ENCODE measurements at places on chromosomes 4 and X.

- DNase-seq = no peak
Measured at GRCh38 chr4:83195269-83195668, 80.7 kb upstream of the PLAC8 start.

DNA sequence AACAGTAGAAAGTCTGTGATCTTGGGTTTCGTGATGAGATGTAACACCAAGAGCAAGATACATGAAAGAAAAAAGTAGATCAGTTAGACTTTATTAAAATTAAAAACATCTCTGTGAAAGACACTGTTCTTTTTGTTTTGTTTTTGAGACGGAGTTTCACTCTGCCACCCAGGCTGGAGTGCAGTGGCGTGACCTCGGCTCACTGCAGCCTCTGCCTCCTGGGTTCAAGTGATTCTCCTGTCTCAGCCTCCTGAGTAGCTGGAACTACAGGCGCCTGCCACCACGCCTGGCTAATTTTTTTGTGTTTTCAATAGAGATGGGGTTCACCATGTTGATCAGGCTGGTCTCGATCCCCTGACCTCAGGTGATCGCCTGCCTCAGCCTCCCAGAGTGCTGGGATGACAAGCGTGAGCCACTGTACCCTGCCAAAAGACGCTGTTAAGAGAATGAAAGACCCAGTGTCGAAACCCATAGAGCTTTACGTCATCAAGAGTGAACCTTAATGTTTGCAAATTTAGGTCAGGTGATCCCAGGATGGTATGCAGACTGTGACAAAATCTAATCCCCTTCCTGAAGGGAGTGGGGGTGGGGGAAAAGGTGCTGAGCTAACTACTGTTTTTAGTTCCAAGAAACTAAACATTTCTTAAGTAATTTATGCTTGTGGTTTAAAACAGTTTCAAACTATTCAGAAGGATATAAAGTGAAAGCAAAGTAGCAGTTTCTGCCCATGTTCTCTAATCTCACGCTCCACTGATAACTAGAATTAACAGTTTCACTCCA, 8.0 kb downstream of the OFD1 start:
- DNase-seq = no peak

GRCh38 chr4:70678383-70678999, 9.8 kb upstream of the UTP3 start:
- DNase-seq = no peak

DNA sequence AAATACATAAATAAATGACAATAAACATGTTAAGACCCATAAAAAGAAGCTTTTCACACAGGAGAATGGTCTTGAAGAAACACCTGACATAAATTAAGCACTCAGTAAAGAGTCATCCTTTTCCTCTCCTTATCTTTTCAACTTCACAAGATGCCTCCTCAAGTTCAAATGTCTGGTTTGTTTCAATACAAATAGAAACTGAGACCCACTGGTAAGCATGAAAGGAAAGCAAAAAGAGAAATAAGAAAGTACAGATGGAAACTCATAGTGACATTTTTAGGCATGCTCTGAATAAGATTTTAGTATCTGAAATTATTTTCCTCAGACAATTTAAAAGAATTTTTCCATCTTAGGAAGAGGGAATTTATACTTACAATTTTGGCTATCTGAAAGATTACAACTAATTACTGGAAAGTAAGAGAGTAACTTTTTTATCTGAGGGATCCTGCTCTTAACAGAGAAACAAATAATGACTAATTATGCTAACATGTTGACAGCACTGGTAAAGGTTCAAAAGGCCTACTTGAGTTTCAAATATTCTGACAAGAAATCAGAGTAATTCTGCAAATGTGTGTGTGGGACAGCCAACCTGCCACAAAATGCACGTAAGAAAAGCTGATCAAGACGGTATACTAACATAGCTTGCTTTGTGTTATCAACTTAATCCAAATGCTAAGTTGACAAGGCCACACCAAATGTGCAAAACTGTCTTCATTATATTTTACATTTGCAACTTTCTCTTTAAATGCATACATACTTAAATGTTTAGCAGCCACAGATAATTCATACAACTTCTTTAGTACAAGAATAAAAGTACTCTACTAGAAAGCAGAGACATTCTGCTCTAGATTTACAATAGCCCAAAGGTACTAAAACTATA, 113.0 kb downstream of the IQCM start:
- DNase-seq = no peak

DNA sequence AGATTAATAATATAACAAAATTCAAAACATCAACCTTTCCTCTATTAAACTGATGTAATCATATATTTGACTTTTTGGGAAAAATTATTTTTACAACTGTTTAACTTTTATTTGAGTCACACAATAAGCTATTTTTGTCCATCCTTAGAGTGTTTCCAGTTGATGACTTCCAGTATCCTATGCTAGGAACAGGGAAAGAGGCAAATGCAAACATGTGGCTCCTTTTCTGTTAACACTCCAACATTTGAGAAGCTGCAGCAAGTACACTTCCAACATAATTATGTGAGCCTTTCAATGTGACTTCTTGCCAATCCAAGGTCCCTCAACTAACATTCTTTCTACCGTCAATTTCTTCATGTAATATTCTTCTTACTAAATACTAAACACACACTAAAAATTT, 117.7 kb downstream of the PPA2 start:
- peak; percentile 22 for DNase-seq

GRCh38 chr4:155891058-155891457, 12.4 kb upstream of the TDO2 start:
- DNase-seq = no peak

GRCh38 chrX:49019599-49020249, 17.7 kb upstream of the GRIPAP1 start:
- no peak for DNase-seq

DNA sequence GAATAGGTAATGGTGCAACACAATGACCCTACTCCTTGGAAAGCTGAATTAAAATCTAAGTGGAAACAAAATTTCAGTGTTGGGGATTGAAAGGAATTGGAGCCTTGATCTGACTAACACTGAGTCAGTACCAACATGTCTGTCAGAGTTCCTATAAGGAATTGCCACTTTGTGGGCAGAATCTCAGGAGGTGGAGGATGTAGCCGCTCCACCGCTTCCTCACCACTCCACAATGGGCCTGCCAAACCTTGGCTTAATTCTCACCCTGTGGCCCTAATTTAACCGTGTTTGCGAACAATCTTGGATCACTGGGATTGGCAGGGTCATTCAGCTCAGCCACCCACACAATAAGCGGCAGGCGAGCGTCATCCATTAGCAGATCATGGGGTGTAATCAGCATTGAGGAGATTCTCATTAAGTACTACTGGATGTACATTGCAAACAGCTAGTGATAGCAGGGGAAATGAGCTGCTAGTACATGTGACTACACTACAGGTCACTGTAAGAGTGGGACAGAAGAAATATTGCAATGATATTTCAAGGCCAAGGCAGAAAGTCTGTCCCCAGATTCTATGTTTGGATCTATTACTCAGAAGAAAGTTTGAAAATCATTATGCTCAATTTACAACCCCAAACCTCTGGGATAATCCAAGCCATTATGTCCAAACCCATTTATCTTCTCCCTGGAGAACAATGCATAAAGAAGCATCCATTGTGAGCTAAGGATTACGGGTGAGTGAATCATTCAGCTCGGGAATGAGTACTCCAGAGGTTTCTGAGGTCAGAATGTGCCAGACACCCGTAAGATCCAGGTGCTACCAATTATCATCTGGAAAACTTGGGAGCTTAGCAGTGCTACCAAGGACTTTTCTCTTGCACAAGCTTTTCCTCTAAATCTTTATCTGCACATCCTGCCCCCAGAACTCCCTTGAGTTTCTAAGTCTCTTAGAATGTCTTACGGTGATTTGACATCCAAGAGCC, 5.8 kb downstream of the SRPX start:
- DNase-seq = peak; percentile 57

GRCh38 chr4:38177035-38177546, 216.9 kb downstream of the PTTG2 start:
- no peak for DNase-seq

DNA sequence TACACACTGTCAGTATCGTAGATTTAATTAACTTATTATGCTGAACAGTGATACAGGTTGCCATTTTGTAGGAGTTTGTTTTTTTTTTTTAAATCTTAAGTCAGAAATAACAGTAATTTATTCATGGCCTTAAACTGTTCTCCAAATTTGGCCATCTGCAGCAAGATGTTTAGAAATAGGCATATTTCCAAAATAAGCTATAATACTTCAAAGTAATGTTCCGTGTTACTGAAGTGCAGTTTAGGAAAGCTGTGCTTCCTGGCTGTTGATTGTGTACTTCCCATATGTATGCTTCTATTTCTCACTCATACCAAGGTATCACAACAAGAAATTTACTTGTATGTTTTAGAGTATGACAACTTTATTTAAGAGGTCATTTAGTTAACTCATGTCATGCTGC, 28.9 kb downstream of the CPEB2 start:
- DNase-seq = no peak

DNA sequence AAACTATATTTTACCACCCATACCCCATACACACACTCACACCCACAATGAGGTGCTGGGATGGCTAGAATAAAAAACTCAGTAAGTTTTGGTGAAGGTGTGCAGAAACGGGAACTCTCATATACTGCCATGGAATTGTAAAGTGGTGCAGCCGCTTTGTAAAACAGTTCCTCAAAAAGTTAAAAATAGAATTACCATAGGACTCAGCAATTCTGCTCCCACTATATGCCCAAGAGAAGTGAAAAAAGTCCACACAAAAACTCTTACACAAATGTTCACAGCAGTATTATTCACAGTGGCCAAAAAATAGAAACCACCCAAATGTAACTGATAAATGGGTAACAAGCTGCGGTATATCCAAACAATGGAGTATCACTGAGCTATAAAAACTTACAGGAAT, 6.5 kb downstream of the CENPU start:
- DNase-seq = no peak

- no peak for DNase-seq
Measured at GRCh38 chrX:131061306-131061705, 3.2 kb downstream of the ARHGAP36 start.

- DNase-seq = no peak
Measured at GRCh38 chr4:138488533-138488932, 246.4 kb upstream of the SLC7A11 start.

- DNase-seq = peak; percentile 78
Measured at GRCh38 chr4:185305979-185306442, 89.7 kb downstream of the LRP2BP start.

Data from cardiac muscle cell (in vitro differentiated cells and primary cell).